ENCODE measurements at places on chromosomes 4 and X. TPM values are rescaled to one million over a fixed set of nuclear protein-coding genes. Genes with fewer than 3 reads are reported as not detected.

GRCh38 chrX:11929476-11929875 lies 171.4 kb downstream of the MSL3 start:
- DNase-seq, result no peak

DNA sequence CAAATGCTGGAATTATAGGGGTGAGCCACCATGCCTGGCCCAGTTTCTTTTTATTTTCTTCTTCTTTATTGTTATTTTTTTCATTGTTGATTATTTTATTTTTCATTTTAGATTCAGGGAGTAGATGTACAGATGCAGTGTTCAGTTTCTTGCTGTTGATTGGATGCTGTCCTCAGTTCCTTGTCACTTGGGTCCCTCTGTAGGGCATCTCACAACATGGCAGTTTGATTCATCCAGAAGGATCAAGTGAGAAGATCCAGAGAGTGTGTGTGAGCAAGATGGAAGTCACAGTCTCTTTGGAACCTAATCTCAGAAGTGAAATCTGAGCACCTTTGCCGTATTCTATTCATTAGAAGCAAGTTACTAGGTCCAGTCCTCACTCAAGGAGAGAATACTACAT lies 20.9 kb downstream of the HMGB3 start:
- no peak for DNase-seq

The CLCN4 gene
- total RNA-seq, result 0.33 TPM

- DNase-seq, result no peak
These were observed 106.7 kb upstream of the GUCY1A1 start for GRCh38 chr4:155559915-155560314.

The GYPE gene
- not detected for total RNA-seq

The USP17L10 gene
- not detected for total RNA-seq

DNA sequence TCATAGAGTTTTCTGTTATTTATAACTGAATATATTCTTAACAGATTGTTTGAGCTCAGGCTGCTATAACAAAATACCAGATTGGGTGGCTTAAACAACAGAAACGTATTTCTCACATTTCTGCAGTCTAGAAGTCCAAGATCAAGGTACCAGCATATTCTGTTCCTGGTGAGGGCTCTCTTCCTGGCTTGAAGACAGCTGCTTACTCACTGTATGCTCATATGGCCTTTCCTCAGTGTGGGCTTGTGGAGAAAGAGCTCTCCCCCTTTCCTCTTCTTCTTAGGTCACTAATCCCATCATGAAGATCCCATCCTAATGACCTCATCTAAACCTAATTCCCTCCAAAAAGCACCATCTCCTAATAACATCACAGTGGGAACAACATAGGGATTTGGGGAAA lies 117.8 kb downstream of the RASGEF1B start:
- DNase-seq, result no peak

GRCh38 chr4:124181039-124181438 lies 531.5 kb downstream of the ANKRD50 start:
- no peak for DNase-seq

DNA sequence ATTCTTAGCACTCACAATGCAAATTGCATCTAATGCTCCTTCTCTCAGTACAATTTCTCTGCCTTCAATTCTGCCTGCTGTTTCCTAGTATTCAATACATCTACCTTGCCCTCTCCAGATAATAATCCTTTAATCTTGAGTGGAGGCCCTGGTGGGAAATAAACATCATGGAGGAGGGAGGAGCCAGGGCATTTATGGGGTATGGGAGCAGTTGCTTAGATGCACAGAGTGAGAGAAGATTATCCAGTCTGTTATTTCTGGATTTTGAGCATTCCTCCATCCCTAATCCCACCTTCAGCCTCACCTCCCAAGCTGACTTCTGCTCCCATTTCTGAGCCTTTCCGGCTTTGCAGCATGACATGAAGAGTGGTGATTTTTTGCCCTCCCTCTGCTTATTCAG lies 127.9 kb upstream of the PPP3CA start:
- no peak for DNase-seq

The PDCL2 gene
- total RNA-seq, result not detected

GRCh38 chr4:123640271-123640670 lies 243.7 kb downstream of the SPRY1 start:
- DNase-seq, result no peak

DNA sequence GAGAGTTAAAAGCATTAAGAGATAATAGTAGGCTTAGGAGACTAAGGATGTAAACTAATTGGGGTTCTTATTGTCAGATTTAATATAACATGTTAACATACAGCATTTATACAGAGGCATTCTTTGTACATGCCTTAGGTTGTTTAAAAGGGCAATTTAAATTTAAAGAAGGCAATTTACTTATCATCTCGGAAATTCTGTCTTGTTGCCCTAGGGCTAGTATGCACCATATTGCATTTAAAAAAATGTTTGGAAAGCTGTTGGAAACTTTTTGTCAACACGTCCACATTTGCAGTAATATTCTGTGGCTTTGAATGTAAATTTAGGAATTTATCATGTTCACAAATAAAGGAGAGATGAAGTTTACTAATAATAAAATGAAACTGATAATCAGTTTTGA lies 25.5 kb downstream of the GALNT7 start:
- no peak for DNase-seq

GRCh38 chr4:84849051-84849640 lies 117.3 kb downstream of the WDFY3 start:
- DNase-seq, result no peak

The MAGEA8 gene
- total RNA-seq, result not detected

DNA sequence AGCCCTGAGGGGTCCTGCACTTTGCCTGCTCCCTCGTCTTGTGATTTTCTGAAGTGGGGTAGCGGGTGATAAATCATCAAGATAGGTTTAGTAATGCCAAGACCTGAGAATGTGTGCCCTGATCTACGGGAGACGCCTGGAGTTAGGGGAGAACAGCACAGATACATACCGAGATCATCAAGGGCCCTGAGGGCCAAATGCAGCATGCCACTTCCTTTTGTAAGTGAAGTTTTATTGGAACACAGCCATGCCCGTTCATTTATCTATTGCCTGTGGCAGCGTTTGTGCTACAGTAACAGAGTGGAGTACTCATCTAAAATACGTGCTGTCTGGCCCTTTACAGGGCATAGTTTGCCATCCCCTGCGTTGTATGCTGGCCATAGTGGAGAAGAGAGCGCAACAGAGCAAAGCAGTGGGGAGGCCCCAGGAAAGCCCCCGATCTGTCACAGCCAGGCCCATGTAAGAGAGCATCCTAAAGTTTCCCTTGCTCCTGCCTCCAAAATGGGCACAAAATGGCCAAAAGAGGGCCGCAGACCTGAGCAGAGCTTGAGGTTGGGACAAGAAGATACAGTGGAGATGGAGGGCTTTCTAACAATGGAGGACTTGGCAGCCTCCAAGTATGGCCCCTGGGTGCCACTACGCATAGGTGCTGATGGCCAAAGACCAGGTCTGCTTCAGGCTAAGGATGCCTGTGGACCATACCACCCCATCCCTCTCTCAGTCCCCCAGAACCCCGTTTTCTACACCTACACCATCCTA lies 167.0 kb downstream of the SMIM20 start:
- DNase-seq, result no peak

The DOK7 gene
- total RNA-seq, result 7.0 TPM

GRCh38 chr4:112940336-112940735 lies 109.1 kb upstream of the ANK2 start:
- DNase-seq, result no peak

The HHIP gene
- 14.3 TPM for total RNA-seq

DNA sequence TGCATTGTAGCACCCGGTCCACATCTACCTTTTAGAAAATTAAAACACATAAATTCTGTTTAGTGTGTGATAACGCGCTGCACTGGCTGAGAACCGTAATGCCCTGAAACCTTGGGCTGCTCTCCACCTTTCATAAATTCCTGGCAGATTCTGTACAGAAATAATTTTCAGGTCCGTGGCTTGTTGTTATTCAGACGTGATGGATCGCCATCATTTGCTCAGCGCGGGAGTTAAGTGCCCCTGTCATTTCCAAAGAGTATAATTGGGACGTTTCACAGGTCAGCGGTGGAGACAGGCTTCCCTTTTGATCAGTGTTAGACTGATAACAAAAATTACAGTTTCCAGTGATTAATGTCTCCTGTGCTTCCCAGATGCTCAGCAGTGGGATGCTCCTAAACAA lies 16.5 kb downstream of the UVSSA start:
- no peak for DNase-seq

The MTNR1A gene
- 1.3 TPM for total RNA-seq

DNA sequence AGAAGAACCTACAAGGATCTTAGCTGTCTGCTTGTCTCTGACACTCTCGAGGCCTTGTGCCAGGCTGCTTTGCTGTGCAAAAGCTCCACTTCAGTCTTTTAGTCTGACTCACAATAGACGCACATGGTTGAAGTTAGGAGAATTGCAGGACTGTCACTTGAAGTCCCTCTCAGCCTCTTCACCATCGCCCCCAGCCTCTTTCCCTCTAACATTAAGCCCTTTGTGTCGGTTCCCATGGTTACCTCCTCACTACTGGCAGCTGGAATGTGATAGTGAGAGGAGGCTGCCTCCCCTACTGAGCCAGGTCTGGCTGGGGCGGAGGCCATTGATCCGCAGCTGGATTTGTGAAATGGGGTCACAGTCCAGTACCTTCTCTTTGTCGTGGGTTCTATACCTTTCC lies 201.8 kb downstream of the SOWAHB start:
- no peak for DNase-seq

The TBC1D8B gene
- total RNA-seq, result 10.6 TPM

GRCh38 chr4:148216866-148217814 lies 225.1 kb downstream of the NR3C2 start:
- DNase-seq, result no peak

The PAGE4 gene
- total RNA-seq, result not detected

DNA sequence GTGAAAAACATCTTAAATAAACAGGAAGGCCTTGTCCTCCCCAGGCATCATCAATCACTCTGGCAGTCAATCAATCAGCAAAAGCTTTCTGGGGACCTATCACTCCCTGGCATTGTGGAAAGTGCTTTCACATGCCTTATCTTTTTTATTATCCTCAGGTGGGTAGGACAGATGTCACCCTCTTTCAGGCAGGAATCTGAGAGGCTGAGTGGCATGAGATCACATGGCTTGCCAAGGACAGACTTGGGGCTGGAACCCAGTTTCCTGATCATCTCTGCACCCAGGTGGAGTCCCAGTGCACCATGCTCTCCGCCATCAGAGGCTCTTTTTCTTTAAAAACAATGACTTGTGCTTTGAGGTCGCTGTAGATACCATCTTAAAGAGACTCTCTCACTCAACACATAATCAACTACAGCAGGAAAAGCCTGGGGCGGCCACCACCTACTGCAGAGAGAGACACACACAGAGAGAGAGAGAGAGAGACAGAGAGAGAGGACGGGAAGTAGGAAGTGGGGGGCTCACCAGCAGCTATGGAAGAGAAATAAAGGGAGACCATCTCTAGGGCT lies 282.7 kb downstream of the PTTG2 start:
- no peak for DNase-seq

The NLRP2B gene
- total RNA-seq, result not detected

The TMEM47 gene
- 3.6 TPM for total RNA-seq

The MAGEA1 gene
- total RNA-seq, result not detected

The P2RY10 gene
- total RNA-seq, result not detected

DNA sequence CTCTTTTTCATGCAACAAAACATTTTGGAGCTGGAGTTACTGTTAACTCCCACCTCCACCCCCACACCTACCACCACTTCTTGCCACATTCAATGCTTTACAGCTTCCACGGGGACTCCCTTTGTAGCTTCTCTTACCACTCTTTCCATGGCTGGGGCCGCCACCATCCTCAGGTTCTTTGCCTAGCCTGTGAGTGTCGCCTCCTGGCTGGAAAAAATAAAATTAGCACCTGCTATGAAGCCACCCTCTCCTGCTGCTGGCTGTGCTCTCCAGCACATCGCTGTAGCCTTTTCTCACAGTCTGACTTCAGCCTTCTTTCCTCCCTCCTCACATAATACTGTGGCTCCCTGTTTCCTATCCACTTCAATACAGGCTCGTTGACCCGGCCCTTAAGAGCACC lies 114.4 kb downstream of the FRAS1 start:
- DNase-seq, result no peak

- no peak for DNase-seq
These were observed 29.0 kb upstream of the RAP1GDS1 start for GRCh38 chr4:98232202-98232601.

The LIMCH1 gene
- total RNA-seq, result 9.3 TPM

DNA sequence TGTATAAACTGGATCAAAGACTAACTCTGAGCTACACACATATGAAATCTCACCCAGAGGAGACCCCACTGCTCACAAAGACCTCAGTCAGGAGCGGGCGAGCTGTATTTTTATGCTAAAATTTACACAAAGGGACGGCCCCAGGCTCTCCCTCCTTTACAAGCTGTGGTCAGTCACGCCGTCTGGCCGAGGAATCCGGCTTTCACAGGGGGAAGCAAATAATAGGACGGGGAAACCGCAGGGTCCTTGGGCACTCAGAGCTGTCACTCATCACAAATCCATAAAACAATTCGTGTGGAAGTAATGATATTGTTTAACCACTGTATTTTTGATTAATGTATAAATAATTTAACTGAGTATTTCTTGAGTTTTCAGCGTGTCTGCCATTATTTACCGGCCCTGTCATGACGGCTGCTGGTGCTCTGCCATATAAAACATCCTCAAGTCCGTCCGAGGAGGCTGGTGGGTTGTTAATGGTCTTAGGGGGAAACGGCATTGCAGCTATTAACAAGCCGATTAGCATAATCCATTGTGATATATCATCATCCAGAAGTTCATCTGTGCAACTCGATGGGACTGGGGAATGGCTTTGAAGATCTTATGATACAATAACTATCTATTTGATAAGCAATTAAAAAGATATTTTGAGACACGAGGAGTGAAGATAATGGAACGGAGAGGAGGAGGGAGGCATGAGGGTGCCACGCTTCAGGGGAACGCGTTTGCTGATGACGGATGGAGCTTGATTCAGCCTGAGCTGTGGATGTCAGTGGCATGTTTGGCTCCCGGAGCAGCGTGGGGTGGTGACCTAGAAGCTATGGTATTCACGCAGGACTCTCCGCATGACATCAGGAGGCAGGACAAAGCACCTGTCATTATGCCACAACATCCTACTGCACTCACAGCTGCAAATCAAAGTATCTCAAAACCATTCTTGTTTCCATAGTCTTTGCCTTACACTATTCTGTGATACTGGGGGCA lies 150.9 kb downstream of the SHOX start:
- no peak for DNase-seq

The ARMCX1 gene
- 17.9 TPM for total RNA-seq

All from body of pancreas (tissue), 4 donors.